Activated CD4-positive, alpha-beta T cell treated with anti-CD3 and anti-CD28 coated beads for 36 hours (primary cell): ENCODE measurements at places on chromosomes 13 and 19. TPM values are rescaled to one million over a fixed set of nuclear protein-coding genes. Genes with fewer than 3 reads are reported as not detected.

The FOXA3 gene
- 0.62 TPM for total RNA-seq

The KIR2DL1 gene
- not detected for total RNA-seq

The ZNF730 gene
- 3.8 TPM for total RNA-seq

The PRRG2 gene
- 0.81 TPM for total RNA-seq

The ZNF99 gene
- total RNA-seq: not detected

The GJB2 gene
- total RNA-seq: 9.9 TPM

The RPS5 gene
- 1,234 TPM for total RNA-seq

The CDC42EP5 gene
- total RNA-seq: not detected

The ARRDC2 gene
- 13.5 TPM for total RNA-seq

The RFPL4A gene
- not detected for total RNA-seq

The C19orf73 gene
- total RNA-seq: 1.7 TPM

The SPACA4 gene
- not detected for total RNA-seq

The ZNF253 gene
- 25.1 TPM for total RNA-seq

The ATP8A2 gene
- total RNA-seq: 0.39 TPM

The TDRD12 gene
- total RNA-seq: 0.12 TPM

The HSD17B14 gene
- 0.21 TPM for total RNA-seq

The PLPPR3 gene
- total RNA-seq: not detected

The SH2D3A gene
- 20.7 TPM for total RNA-seq

The ZNF284 gene
- total RNA-seq: 2.1 TPM

The ERICH4 gene
- total RNA-seq: not detected

The CEACAM20 gene
- total RNA-seq: not detected

The SDHAF1 gene
- 16.0 TPM for total RNA-seq

The PDX1 gene
- not detected for total RNA-seq

The KLF1 gene
- total RNA-seq: 0.18 TPM

The ZNF613 gene
- 4.2 TPM for total RNA-seq

The EDNRB gene
- not detected for total RNA-seq

The VSTM2B gene
- total RNA-seq: not detected
